ENCODE measurements at places on chromosomes 1 and 21.

GRCh38 chr1:233489411-233489810 lies 124.5 kb upstream of the KCNK1 start:
- no peak for DNase-seq

DNA sequence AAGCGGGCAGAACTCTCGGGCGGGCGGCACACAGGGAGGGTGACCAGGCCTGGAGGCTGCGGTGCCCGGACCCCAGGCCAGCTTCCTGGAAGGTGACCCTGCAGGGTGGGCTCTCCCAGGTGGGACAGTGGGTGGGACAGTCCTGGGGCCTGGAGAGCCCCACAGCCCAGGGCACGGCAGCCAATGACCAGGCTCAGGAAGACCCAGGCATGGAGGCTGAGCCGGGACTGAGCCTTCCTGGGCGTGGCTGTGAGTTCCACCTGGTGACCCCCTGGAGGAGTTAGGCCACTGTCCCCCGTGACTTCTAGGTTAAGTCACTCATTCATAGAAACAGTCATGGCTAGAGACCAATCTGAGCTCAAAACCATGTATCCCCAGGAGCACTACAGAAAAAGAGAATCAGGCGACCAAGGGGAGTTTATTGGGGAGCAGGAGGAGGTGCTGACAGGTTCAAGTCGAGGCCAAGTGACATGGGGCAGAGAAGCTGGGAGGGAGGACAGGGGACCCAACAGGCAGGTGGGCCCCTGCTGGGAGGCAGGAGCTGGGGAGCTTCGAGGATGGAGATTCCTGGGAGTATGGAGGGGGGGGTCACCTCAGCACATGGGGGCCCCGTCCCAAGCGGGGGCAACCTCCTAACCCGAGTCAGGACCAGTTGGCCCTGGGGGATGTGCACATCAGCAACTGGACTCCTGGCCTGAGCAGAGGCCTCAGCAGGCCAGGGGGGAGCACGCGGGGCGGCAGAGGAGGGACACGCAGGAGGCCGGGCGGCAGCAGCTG lies 1.2 kb downstream of the KRTAP10-5 start:
- no peak for DNase-seq

- DNase-seq: no peak
Observed at GRCh38 chr1:35188578-35189392, 4.2 kb downstream of the SFPQ start.

GRCh38 chr1:67683316-67683715 lies 1.7 kb upstream of the GADD45A start:
- DNase-seq: no peak

DNA sequence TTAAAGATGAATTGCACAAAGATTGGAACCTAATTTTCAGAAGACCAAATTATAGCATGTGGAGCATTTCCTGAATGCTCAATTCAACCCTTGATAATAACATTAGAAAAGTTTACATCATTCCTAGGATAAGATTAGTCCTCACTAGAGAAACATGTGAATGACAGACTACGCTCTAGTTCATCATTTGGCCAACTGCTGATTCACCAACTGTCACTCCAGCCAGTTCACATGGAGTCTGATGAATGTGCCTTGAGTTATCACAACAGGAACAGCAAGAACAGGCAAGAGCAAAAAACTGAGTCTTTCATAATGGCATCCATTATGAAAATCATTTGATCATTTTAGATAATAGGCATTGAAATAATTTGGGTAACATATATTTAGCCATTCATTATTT lies 415.9 kb downstream of the PTPRC start:
- no peak for DNase-seq

- no peak for DNase-seq
Observed at GRCh38 chr1:181092056-181092455, 3.6 kb downstream of the IER5 start.

GRCh38 chr1:107896401-107896800 lies 68.6 kb downstream of the VAV3 start:
- no peak for DNase-seq

GRCh38 chr1:81578867-81579266 lies 221.9 kb upstream of the ADGRL2 start:
- DNase-seq: no peak

- no peak for DNase-seq
Observed at GRCh38 chr1:113031171-113031933, 41.6 kb upstream of the LRIG2 start.

- no peak for DNase-seq
Observed at GRCh38 chr1:202968895-202969295, 1.8 kb upstream of the CYB5R1 start.

DNA sequence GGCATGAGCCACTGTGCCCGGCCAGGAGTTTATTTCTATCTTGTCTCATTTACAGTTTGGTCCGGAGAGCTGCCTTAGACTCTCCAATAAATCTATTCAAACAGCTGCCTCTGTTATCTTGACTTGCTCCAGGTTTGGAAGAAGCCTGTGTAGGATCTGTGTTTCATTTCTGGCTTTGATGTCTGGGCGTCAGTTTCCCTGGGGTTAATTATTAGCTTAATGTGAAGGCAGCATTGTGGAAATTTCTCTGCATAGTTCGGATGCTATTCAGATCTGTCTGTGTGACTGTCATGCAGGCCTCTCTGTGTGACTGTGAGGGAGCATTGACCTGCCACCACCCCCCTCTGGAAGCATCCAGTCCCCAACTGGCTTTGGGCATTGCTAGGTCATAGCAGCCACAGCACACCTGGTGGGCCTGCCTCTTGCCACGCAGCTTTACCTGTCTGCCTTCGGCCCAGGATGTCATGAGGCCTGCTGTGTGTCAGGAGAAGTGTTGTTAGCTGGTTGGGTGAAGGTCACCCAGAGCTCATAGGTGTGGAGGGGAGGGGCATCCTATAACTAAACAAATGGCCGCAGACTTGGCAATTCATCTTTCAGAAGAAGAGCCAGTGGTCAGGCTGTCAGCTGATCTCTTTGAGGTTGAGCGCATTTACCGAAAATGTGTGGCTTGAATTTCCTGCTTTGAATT lies 9.8 kb downstream of the IFNGR2 start:
- DNase-seq: no peak
